ENCODE measurements at places on chromosomes 5 and 9.

GRCh38 chr5:160092960-160093707 is 26.1 kb downstream of the PWWP2A start:
- DNase-seq, result no peak

GRCh38 chr9:110128664-110129329 is 79.2 kb downstream of the C9orf152 start:
- no peak for DNase-seq

DNA sequence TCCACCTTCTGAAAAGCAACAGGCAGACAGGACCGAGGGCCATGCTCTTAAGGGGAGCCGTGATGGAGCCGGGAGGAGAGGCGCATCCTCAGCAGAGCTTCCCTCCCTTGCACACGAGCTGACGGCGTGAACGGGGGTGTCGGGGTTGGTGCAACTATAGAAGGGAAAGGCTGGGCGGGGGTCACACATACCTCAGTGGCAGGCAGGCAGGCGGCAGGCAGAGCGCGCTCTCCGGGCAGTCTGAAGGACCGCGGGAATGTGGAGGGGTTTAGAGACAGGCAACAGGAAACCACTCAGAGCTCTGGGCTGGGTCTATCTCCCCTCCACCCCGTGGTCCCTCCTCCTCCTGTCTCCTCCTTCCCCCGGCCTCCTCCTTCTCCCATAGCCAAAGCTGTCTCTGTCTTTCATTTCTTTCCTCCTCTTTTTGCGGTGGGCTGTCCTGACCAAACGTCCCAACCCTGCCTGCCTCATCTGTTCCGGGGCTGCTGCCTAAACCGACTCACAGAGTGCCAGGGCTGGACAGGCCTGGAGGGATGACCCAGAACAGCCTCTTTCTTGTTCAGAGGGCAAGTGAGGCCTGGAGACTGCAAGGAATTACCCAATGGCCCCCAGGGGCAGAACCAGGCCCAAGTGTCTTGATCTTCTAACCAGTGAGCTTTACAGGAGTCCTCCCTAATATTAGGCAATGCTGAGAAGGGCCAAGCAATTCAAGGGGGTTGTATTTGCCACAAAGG is at the start of gene SPARC:
Gene SPARC, minus strand, starts transcription at position 242 of the 734 bp plus-strand sequence. CDS start 10,727 bp downstream, outside the sequence.
- DNase-seq, result peak; percentile 97

DNA sequence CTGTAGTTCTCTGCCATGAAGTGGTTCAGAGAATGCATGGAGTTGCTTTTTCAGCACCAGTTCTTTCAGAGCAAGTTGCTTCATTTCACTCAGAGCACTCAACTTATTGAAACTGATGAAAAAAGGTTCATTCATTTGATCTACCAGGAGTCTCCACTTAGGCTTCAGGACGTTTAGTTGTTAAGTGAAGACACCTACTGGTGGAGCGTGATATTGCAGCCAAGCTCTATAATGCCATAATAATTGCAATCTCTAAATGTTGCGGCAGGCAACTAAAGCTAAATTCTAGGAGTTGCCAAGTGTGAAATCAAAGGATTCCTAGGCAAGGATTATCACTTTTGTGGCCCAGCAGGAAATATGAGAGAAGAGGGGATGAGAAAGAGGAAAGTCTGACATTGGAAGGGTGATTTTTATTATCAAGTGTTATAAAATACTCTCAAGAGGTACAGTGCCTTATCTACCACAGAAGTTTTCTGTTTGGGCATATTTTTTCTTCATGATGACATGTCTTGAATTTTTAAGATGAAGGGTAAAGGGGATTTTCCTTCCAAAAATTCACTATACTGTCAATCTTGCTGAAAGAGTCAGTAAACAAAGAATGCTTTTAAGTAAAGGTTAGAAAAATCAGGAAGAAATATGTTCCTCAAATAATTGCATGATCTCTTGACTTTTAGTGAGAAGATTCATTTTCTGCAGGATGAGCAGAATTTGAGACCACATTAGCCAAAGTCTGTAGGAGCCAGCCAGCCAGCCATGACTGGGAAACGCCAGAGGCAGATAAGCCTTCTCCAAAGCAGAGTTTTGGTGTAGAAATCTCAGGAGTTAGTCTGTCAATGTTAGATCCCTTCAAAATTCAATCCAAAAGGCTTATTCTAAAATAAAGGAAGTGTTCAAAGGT is 83.4 kb downstream of the SH3PXD2B start:
- DNase-seq, result no peak

DNA sequence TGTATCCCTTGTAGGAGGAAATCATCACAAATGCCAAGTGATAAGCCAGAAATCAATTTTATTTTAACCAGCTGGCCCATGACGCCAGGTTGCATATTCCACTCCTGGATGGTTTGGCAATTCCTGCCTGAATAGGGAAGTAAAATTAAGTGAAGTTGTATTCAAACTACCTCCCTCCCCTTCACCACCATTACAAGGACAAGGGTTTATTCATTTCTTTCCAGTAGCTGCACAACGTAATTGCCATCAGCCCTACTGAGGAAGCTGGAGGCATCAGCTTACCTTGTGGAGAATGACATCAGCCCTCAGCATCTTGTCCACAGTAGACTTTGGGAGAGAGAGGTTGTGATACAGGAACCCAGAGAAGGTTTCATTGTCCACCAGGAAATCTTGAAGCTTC is 66.6 kb downstream of the ABCA1 start:
- no peak for DNase-seq

DNA sequence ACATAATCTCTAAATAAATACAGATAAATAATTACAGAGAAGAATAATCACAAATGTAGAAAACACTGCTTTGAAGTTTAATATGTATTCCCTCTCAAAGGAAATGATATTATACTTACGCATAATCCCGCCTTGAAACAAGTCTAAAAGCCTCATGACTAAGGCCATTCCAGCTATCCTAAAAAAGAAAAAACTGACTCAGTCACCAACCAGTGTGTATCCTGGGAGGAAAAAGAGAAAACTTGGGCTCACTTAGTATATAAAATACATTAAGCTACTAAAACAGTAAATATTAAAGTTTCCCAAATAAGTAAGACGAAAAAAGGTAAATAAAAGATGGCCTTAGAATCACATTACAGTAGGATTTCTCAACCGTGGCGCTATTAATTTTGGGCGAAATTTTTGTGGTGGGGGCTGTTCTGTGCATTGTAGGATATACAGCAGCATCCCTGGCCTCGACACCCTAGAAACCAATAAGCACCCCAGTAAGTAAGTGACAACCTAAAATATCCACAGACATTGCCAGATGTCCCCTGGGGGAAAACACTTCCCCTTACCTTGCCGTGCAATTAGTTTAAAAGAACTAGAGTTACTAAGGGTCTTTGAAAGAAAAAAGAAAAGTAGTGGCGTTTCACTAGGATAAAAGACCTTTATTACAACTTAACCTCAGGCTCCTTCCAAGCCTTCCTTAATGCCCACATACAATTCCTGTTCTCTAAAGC is 1.1 kb downstream of the HSPA9 start:
- DNase-seq, result no peak

- DNase-seq, result peak; percentile 57
These were observed 16.2 kb downstream of the ATPSCKMT start for GRCh38 chr5:10233505-10233904.

DNA sequence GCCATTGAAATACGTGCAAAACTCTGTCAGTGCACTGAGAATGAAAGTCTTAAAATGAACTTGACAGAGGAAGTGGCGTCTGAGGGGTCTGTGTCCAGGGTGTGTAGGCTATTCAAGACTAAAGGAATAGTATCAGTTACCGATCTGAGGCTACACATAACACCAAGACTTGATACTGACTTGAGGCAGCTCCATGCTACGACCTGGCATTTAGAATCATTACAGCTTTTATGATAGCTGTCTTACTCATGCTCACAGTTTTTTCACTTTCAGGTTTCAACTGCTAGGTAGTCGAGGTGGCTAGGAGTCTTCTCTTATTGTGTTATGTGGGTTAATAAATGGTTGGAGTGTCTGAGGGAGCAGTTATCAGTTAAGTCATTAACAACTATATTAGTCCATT is 92.8 kb upstream of the SLCO6A1 start:
- no peak for DNase-seq

DNA sequence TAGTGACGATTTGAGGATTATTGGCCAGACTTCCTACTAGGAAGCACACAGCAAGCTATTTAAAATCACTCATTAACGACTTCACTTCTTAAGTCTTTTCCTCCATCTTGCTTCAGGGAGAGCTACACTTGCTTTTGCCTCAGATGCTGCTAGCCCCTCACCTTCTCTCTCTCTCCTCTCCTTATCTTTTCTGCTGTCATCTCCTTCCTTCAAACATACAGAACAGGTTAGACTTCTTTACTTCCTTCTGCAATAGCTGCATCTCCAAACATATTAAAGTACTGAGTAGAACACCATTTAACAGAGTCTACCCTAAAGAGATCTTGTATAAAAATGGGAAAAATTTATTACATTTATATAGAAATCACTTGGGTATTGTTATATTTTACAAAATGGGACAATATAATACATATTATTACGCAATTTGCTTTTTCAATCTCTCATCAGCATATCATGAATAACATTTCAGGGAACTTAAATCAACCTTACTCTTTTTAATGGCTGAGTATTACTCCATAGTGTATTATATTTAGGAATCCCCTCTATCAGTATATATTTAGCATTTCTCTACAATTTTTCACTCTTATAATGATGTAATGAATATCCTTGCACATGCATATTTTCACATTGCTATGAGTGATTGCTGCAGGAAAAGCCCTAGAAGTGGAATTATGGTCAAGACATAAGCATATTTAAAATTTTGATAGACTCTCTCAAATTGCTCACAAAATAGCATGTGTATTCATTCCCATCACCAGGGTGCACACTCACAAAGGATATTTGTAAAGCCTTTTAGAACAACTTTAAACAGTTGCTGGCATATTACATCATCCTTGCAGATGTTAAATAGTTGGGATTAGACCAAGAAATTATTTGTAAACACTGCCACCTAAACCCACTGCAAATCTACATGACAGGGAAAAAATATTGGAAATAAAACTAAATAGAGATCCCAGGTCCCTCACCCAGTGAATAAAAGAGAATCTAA is 164.5 kb upstream of the NFIB start:
- DNase-seq, result no peak

DNA sequence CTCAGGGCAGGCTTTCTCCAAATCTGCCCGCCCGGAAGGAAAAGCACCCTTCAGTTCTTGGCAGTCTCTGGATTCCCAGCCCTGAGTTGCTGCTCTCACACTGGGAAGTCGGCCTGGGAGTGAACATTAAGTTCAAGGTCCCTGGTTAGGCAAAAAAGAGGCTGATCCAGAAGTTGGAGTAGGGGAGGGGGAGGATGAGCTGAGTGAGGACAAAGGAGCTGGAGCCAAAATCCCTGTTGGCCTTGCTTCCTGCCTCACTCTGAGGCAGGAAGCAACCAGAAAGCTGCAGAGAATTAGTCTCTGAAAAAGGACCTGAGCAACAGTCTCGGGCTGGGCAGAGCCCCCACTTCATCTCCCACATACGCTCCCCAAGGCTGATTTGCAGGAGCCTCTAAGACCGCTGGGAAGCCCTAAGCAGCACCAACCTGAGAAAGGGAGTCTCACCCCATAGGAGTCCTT is 15.0 kb upstream of the RPS14 start:
- DNase-seq, result peak; percentile 64

- DNase-seq, result no peak
These were observed 142.7 kb downstream of the MLLT3 start for GRCh38 chr9:20479419-20480155.

- no peak for DNase-seq
These were observed 488.6 kb downstream of the TLR4 start for GRCh38 chr9:118192807-118193206.

DNA sequence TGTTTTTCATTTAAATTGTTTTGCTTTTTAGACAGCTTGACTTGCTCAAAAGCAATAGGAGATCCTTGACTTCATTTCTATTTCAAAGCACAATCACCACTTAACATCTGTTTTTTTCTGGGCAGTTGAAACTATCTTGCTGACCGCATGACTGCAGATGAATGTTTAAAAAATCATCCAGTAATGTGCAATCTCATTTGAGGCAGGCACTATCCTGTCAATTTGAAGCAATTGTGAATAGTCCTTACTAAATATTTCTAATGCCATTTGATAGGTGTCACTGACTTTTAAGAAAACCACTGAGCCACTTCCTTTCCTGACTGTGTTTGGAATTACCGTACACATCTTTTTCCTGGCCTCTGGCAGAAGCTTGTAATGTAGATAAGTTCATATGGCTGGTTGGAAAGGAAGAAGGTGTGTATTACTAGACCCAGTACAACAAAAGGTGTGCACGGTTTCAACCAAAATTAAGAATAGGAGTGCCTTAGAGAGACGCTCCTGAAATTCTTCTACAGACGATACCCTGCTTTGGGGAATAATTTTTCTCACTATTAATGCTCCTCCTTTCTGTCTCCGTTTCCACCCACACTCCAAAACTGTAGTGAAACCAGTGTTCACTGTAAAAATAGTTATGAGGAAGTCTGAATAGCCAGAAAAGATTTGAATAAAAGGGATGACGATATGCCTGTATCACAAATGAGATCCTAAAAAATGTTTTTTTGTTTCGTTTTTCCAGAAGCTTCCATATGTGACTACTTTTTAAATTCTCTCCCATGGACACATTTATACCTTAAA is 136.7 kb upstream of the MOCS2 start:
- DNase-seq, result no peak

GRCh38 chr5:178116143-178116885 is 3.0 kb downstream of the N4BP3 start:
- peak; percentile 65 for DNase-seq

GRCh38 chr9:124855566-124855943 is 2.3 kb downstream of the WDR38 start:
- no peak for DNase-seq

- no peak for DNase-seq
These were observed 49.7 kb upstream of the PLEKHG4B start for GRCh38 chr5:42250-42649.

DNA sequence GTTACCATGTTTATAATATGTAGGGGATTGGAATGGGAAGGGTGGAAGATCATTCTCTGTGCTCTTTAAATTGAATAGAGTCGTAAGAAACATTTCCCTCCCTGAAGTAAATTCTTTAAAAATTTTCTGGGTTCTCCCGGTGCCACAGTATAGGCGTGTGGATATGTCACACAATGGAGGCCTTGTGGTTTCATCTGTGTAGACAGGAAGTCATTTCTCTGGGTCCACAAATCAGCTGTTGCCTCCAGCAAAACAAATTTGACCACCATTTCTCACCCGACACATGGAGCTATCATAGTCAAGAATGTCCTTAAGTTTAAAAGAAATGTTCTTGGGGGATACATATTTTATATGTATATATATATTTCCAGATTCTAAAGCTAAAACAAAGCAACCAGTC is 17.4 kb downstream of the CEP78 start:
- DNase-seq, result no peak

DNA sequence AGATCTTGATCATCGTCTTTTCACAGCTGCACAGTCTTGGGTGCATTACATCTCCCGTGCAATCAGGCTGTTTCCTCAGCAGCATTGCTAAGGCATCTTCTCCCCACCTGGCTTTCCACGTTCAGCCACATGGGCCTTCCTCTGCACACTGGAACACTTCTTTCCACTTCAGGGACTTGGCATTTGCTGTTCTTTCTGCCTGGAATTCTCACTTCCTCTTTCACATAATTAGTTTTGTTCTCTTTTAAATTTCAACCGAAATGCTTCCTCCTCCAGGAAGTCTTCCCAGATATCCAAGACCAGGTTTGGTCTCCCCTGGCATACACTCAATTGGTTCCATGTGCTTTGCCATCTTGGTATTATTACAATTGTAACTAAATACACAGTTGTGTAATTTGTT is 43.8 kb downstream of the WHRN start:
- DNase-seq, result no peak

GRCh38 chr5:80468131-80468530 is 19.8 kb upstream of the FAM151B start:
- DNase-seq, result no peak
